ENCODE measurements at places on chromosomes 2 and 18.

GRCh38 chr2:110852051-110852450 is 119.7 kb downstream of the ACOXL start:
- no peak for DNase-seq

DNA sequence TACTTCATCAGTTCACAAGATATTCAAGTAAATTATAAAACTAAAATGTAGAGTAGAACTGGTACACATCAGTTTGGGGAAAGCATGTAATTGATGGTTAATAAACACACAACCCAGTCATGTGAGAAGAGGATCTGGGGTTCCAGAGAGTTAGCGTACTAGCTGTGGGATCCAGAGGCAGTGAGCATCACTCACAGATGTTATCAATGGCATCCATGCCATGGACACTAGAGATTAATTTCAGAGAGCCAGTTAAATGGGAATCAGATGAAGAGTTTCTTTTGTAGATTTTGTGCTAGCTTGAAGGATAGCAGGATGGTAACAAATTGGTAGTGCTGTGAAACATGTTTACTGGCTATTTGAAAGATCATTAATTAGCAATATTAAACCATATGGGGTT is 21.8 kb upstream of the CCDC68 start:
- no peak for DNase-seq

DNA sequence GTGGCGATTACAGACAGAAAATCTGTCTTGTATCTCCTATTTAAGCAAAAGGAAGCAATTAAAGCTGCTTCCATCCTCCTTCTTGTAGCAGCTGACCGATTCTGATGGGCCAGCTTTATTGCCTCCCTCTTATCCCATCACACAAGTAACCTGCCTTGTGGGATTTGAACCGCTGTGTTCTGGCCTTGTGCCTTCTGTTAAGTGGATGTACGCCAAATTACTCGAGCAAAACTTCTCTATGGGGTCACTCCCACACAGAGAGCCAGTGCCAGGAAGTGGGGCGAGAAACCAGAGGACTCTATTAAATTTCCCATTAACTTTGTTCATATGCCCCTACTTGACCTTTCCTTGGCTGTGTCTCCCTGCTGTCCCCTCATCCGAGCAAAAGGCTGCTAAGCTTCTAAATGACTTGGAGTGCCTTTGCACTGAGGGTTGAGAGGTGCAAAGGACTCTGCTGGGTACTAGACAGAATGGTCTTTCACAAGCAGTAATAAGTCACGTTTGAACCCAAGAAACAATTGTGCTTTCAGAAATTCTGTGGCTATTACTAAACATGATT is 672.5 kb downstream of the MBD2 start:
- DNase-seq = no peak

DNA sequence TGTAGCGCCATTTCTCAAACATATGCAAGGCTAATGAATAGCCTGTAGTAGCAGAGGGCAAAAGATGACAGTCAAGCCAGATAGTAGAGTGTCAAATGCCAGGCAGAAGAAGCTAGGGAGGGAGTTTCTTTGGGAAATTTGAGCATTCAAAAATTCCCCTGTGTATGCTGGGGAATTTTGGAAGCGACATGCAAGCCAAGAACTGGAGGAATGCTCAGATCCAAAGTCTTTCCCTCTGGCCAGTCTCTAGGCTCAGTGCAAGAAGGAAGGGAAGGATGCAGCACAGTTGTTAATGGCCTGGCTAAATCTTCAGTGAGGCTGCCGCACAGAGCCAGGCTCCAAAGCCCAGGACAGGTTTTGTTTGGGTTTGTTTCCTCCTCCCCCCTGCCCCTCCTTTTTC is 59.9 kb downstream of the ATP9B start:
- no peak for DNase-seq

DNA sequence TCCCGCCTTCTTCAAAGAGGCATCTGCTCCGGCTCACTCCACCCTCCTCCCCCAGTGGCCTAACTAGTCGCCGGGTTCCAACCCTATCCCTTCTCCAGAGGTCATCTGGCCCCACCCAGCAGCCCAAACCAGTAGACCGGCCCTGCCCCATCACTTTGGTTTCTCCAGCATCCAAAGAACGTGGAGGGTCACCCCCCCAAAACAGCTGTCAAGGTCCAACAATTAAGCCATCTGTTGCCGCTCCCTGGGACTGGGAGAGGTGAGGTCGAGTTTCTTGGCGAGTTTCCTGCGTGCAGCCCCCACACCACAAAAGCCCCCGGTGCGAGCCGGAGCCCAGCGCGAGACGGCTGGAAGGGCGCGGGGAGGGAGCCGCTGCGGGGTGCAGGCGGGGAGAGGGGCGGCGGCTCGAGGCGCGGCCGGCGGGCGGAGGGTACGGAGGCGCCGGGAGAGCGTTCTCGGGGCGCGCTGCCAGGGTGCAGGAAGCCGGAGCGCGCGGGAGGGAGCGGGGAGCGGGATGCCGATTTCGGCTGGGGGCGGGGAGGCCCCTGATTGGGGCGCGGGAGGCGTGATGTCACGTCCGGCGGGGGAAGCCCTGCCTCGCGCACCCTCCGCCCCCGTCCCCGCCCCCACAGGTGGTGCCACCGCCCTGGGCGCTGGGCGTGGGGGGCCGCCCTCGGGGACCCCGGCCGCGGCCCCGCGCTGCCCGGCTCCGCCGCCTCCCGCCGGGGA is 571 bp upstream of the GPC1 start:
- peak; percentile 53 for DNase-seq

GRCh38 chr2:174247474-174248186 is 702 bp downstream of the OLA1 start:
- no peak for DNase-seq

All from retinal pigment epithelial cell (primary cell).